ENCODE measurements at places on chromosomes 12 and 14.
A peak's percentile ranks its signal among the peaks of the same experiment; 100 is the strongest.

DNA sequence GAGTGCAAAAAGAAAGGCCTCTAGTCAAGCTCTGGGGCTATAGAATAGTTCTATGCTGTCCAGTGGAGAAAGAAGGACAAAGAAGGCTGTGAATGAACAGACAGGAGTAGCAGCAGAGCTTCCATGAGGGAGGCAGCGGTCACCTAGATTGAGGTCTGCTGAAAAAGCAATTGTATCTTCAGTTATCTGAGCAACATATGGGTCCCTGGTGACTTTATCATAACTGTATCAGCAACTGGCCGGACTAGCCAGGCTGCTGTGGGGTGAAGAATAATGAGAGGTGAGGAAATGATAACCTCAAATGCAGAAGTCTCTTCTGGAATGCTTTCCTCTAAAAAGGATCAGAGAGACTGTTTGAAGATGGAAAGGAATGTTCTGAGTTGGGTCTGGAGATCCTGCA lies 971.3 kb upstream of the TMEM132C start:
- no peak for DNase-seq

GRCh38 chr12:131452444-131452860 lies 258.4 kb upstream of the SFSWAP start:
- no peak for DNase-seq

GRCh38 chr14:30656190-30656632 lies 34.1 kb downstream of the SCFD1 start:
- peak; percentile 1 for DNase-seq

DNA sequence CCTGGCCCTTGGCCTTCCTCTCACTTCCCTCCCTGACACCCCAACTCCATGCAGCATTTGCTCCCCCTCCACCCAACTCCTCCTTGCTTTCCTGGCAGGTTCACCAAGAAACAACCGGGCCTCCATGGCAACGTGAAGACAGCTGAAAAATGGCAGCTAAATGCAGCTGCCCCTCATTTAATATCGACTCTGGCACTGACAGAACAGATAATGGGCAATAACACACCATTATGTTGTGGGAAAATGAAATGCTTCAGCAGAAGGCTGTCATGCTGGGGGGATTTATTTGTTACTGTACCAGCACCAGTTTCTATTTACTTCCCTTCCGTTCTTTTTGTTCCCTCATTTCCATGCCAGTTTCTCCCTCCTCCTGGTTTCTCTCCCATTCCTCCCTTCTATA lies 440.8 kb downstream of the NRXN3 start:
- no peak for DNase-seq

DNA sequence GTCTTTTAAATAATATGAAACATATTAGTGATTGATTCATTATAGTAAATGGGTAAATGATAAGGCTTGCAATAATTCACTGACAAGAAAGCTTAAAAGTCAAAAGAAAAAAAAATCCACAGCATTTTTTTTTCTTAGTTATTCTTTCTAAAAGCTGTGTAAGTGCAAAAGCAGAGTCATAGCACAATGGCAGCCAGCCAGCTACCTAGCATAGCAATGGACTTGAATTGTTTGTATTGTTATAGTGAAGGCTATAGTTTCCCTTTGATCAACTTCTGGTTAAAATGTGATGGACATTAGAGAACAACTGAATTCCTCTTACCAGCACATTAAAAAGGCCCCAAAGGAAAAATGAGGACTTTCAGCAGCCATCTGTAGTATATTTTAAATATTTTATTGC lies 232.1 kb downstream of the NAV3 start:
- no peak for DNase-seq

DNA sequence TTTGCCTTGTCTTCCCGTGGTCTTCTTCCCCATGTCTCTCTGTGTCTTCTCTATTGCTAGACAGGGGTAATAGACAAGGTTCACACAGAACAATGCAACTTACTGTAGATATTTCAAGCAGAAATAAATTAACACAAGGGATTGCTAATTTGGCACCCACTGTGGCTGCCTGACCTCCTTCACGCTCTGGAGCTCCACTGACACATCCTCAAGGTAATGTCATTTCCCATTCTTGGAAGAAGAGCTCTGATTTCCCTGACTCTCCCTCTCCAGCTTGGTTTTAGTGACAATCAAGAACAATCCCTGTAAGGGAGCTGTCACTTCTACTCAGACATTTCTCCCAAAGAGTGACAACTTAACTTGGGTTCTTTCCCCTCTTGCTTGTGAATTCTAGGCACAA lies 105.4 kb upstream of the NAP1L1 start:
- DNase-seq = no peak

DNA sequence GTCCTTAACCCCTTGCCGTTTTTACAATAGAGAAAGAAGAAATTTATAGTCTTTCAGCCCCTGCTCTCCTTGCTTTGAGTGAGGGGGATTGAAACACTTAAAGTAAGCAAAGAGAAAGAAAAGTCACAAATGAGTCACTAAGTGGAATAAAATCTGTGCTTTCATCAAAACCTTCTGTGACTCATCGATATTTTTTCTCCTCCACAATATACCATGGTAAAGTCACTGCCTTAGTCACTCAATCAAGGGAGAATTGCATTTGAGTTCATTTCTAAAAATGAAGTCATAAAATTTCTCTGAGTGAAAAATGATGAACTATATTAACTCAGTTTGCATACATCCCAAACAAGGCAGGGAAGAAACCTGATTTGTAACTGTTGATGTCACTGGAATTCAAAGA lies 470.3 kb downstream of the FOXG1 start:
- DNase-seq = no peak

DNA sequence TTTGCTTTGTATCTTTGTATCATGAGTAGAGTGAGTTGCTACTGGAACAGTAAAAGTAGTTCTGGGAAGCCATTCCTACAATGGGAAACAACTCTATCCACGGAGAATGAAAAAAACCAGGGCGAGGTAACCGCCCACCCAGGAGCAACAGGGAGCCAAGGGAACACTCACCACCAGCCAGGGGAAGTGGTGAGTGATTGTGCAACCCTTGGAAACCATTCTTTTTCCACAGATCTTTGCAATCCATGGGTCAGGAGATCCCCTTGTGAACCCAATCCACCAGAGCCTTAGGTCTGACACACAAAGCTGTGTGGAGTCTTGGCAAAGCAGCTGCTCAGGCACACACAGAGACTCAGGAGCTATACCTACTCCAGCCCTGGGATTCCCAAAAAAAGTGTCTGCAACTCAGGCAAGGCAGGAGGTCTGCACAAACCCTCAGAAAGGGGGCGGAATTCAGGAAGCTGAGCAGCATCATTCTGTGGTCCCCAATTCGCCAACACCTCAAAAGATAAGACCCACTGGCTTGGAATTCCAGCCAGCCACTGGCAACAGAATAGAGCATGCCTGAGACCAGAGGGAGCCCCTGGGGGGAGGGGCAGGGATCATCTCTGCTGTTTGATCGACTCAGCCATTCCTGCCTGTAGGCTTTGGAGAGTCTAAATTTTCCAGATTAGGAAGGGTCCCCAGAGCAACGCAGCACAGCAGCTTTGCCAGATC lies 52.1 kb upstream of the PPFIA2 start:
- no peak for DNase-seq

DNA sequence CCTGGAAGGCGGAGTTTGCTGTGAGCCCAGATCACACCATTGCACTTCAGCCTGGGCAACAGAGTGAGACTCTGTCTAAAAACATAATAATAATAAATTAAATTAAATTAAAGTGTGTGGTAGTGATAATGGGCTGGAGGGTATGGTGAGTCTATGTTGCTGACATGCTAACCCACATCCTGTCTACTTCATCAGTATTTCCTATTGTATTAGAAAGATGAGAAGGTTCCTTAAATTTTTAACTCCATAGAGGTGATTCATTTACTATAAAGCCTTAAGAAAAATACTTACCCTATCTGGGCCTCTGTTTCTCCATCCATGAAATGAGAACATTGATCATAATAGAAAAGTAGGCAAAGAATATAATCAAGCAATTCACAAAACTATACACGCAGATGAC lies 280.5 kb downstream of the FBXL14 start:
- DNase-seq = no peak

DNA sequence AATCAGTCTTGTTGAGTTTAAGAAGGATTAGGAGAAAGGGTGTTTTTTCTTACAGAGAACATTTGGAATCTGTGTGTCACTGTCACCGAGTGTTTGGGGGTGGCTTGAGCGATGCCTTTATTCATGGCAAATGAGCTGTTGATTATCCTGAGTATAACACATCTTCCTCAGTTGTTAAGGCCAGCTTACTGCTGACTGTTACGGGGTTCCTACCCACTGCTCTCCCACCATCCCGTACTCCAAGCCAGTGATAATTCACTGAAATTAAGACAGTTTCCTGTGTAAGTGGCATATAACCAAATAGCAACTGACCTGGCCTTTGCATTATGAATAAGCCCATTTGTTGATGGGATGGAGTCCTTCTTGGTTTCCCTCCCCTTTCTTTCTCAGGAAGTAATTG lies 9.5 kb downstream of the ESRRB start:
- DNase-seq = no peak

- no peak for DNase-seq
These were observed 21.7 kb downstream of the NGB start for GRCh38 chr14:77249286-77249685.

- DNase-seq = no peak
These were observed 400.4 kb downstream of the ATP23 start for GRCh38 chr12:58341791-58342190.

DNA sequence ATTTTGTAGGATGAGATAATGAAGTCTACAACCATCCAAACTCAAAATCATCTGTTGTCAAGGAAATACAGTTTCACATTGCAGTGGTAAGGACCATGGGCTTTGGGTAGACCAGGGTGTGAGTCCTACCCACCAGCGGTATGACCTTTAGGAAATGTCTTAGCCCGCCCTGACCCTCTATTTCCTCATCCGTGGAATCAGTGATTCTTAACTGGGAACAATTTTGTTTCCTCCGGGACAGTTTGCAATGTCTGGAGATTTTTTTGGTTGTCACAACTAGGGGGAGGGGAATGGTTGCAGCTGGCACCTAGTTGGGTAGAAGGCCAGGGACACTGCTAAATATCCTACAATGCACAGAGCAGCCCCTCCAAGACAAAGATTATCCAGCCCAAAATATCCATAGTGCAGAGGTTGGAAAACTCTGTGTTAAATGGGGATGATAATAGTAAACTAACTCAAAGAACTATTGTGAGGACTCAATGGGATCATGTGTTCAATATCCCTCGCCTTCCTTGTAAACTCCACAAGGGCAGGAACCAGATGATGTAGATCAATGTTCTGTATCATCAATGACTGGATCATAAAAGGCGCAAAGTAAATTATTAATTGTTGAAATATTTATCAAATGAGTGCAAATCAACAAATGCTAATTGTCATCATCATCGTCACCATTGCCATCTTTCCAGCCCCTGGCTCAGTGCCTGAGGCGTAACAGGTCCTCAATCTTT lies 15.7 kb upstream of the IFT81 start:
- no peak for DNase-seq

- no peak for DNase-seq
These were observed 3.6 kb downstream of the SLC25A29 start for GRCh38 chr14:100302616-100303015.

GRCh38 chr12:25496098-25496587 lies 56.9 kb downstream of the LMNTD1 start:
- DNase-seq = no peak

DNA sequence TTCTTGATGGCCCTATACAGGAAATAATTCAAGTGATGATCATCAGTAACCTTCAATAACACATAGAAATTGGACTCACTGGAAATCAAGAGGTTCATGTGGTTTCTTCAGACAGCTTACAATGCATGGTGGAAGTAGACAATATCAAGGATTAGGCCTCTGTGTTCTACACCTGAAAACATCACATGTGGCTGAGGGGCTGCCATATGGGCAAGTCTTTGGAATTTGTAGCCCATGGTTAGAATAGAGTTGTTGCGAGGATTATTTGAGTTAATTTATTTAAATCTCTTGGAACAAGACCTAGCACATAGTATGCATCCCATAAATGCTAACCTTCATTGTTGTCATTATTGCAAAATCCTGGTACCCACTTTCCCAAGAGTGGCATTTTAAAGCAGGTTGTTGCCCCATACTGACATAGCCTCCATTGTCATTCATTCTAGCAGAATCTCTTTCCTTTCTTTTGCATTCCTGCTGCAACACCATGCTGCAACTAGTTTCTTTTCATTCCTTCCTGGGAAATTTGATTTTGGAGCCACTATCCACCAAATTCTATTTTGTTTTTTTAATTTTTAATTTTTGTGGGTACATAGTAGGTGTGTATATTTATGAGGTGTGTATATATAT lies 352.7 kb upstream of the NAV3 start:
- no peak for DNase-seq

DNA sequence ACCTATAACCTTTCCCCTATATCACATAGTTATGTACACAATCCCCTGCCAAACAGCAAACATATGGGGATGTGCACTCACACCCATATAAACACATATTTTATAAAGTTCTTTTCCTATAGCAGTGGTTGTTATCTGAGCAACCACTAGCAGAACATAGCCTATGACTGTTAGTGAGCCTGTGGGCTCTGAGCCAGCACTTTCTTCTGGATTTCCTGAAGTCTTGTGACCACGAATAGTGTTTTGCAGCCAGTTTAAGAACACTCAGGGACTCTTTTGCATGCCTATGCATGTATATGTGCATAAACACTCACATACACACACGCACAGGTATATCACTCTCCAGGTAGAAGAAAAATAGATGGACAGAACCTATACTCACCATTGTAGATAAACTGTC lies 17.1 kb downstream of the TESPA1 start:
- no peak for DNase-seq

DNA sequence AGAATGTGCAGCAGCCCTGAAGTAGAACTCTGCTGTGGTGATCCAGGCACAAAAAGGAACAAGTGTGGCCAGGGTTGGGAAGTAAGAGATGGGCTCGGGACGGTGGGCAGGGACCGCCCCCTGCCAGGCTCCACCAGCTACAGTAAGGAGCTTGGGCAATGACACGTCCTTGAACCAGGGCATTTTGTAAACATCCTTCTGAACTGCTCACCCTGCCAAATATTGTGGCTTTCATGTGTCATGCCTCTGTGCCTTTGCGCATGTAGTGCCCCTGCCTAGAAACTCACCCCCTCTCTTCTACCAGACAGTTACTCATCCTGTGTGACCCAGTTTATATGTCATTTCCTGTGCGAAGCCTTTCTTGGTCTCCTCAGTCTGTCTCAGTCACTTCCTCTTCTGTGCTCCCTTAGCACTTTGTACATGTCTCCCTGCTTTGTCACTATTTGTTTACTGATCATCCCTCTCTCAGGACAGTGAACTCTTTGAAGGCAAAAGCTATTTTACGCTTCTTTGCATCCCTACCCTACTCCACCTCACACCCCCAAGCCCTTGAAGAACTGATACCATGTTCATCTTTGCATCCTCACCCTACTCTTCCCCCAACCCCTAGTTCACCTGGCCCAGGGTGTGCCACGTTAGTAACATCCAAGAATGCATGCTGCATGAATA lies 108.9 kb upstream of the PLEKHG7 start:
- DNase-seq = no peak

GRCh38 chr12:47775100-47775911 lies 2.3 kb downstream of the SLC48A1 start:
- no peak for DNase-seq

- no peak for DNase-seq
These were observed 29.6 kb downstream of the PMCH start for GRCh38 chr12:102167821-102168604.
